Renal cortical epithelial cell (primary cell): ENCODE measurements at places on chromosomes 4 and X.

DNA sequence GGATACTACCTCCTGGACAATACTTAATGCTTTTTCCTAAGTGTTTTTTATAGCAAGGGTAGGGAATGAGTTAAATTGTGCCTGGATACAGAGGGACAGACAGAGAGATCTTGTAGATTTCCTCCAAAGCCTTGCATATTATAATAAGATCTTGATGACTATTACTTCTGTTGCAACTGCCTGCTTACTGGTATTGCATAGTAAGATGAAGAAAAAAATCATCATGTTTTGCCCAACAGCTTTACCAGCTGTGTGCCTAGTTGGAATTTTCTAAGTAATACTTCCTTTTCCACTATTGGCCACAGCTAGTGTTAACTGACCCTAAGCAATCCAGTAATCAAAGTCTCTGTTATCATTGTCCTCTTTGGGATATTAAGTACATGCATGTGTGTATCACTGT, 139.0 kb downstream of the DCK start:
- no peak for DNase-seq

GRCh38 chr4:20305976-20306375, 54.3 kb downstream of the SLIT2 start:
- peak; percentile 62 for DNase-seq

DNA sequence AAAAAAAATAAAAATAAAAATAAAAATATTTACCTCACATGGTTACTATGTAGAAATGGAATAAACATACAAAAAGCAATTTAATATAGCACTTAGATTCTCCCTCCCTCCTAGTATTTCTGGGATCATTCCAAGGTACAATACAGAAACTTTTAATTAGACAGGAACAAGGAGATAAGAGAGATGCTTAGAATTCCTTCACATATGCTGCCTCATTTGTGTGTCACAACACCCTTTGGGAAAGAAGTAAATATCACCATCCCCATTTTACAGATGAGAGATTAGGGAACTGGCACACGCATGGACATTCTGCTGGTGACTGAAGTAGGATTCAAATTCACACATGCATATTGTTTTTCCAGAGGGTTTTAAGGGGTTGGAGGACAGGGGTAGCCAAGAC, 164.2 kb downstream of the APBB2 start:
- DNase-seq, result no peak

DNA sequence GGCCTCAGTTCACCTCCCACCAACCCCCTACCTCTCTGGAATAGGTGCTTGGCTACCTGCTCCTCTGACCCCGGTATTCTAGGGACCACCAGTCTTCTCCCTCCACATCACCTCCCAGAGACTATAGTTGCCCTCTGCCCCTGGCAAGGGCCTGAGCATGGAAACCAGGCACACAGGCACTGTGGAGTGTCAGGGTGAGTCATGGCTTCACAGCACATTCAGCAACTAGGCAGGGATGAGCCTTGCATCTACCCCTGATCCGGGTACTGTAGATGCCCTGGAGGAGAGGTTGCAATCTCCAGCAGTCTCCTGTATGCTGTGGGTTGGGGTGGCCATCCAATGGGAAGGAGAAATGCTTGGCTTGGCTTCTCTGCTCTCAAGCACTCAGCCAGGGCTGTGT, 472.7 kb downstream of the IDS start:
- no peak for DNase-seq

DNA sequence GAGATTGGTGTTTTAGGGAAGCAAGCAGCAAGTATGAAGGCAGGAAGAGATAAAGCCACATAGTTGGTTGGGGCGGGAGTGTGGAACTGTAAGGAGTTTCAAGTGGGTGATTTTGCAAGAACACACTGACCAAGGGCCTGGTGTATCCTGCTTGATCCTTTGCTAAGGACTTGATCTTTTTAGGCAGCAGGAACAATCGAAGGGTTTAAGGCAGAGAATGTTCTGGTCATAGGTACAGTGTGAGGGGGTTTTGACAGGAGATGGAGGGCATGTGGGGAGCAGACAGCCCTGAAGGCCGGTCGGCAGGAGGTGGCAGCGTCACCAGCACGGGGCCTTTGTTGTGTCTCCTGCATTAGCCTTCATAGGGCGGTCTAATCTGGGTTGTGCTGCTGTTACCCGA, 54.7 kb downstream of the FAM193A start:
- DNase-seq, result peak; percentile 14

- peak; percentile 42 for DNase-seq
Measured at GRCh38 chr4:15238720-15239119, 189.1 kb upstream of the C1QTNF7 start.

GRCh38 chrX:154126101-154126500, 17.9 kb upstream of the OPN1LW start:
- DNase-seq, result no peak
